ENCODE measurements at places on chromosomes 2 and 18. TPM values are rescaled to one million over a fixed set of nuclear protein-coding genes. Genes with fewer than 3 reads are reported as not detected.

POTEI gene
- not detected for polyA plus RNA-seq

MBP gene
- 9.7 TPM for polyA plus RNA-seq

RAB10 gene
- 320 TPM for polyA plus RNA-seq

FAM110C gene
- polyA plus RNA-seq: 23.2 TPM

ID2 gene
- 23.1 TPM for polyA plus RNA-seq

BMP10 gene
- not detected for polyA plus RNA-seq

HS6ST1 gene
- polyA plus RNA-seq: 29.9 TPM

ADD2 gene
- polyA plus RNA-seq: 0.12 TPM

MAL gene
- polyA plus RNA-seq: 3,581 TPM

CREG2 gene
- not detected for polyA plus RNA-seq

TRABD2A gene
- 0.32 TPM for polyA plus RNA-seq

KYNU gene
- 2.4 TPM for polyA plus RNA-seq

SERPINE2 gene
- polyA plus RNA-seq: 16.6 TPM

Measured in esophagus (tissue), 2 donors.